ENCODE measurements at places on chromosomes 2 and 18.

DNA sequence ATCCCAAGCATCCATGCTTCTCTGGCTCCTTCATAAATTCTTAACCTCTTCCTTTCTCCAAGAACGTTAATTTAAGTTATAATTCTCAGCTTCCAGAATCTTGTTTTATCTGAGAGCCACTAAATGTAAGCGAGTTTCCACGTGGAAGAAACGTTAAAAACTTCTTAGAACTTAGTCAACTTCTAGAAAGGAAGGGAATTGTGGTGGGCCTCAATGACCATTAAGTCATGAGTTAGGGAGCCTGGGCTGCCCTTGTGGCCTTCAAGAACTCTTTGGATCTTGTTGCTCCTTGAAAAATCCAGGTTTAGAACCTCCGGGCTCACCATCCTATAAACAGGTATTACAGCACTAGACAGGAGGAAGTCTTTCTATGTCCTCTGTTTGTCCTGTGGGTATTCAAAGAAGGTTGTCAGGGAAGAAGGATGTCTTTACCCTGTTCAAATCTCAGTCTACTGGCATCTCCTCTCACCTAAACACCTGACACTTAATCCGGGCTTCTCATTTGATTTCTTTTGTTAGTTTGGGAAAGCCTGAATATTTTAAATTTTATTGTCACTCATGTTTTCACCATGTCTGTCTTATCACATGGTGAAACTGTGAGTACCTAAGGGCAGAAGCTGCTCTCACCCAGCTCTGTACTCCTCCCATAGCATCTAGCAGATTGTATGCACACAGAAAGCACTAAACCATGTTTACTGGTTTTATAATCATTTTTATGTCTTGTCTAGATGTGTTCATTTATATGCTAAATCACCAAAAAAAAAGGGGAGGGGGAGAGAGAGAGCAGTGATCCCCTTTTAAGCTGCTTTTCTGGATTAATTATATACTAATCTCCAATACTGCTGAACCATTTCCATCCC lies 6.3 kb downstream of the RND3 start:
- no peak for DNase-seq

GRCh38 chr18:38545071-38545470 lies 979.5 kb upstream of the CELF4 start:
- DNase-seq = peak; percentile 42

GRCh38 chr2:18548621-18549020 lies 11.8 kb downstream of the RDH14 start:
- DNase-seq = no peak

DNA sequence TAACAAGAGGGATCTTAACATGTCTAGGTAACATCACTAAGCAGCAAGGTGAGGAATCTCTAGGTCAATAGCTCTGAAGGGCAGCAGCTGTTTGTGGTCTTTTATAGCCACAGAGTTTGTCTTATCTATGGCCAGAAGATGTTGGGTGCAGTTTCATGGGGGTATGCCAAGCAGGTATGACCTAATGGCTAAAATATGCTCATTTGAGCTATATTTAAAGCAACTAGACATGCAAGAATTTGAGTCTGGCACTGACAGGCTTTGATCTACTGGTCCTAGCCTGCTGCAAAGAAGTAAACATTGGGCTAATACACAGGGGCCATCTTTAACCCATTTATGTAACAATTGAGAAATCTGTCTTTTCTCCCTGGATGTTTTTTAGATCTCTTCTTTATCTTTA lies 13.9 kb upstream of the UGP2 start:
- no peak for DNase-seq

DNA sequence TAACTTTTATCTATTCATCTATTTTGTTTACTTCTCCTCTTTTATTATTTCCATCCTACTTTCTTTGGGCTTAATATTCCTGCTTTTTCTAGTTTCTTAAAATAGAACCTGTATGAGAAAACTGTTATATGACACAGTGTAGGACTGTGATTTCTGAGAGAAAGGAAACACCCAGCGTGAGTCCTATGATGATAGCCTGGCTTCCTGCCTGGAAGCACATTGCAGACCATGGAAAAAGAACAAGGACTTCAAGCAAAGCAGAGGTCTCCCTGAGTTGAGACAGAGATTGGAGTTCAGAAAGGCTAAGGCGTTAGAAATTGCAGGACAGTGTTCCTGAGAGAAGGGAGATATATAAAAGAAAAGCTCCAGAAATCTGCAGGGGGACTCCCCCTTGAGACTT lies 7.8 kb downstream of the RBM44 start:
- no peak for DNase-seq

DNA sequence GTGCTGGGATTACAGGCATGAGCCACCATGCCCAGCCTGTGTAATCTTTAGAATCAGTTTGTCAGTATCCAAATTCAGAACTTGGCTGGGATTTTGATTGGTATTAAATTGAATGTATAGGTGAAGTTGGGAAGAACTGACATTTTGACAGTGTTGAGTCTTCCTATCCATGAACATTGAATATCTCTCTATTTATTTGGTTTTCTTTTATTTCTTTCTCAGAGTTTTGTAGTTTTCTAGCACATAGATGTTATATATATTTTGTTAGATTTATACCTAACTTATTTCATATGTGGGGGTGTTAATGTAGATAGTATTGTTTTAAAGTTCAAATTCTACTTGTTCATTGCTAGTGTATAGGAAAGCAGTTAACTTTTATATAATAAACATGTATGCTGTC lies 31.5 kb downstream of the CEP192 start:
- no peak for DNase-seq

GRCh38 chr2:42558827-42559226 lies 9.6 kb upstream of the MTA3 start:
- DNase-seq = no peak

GRCh38 chr2:21015281-21015645 lies 28.6 kb downstream of the APOB start:
- no peak for DNase-seq

DNA sequence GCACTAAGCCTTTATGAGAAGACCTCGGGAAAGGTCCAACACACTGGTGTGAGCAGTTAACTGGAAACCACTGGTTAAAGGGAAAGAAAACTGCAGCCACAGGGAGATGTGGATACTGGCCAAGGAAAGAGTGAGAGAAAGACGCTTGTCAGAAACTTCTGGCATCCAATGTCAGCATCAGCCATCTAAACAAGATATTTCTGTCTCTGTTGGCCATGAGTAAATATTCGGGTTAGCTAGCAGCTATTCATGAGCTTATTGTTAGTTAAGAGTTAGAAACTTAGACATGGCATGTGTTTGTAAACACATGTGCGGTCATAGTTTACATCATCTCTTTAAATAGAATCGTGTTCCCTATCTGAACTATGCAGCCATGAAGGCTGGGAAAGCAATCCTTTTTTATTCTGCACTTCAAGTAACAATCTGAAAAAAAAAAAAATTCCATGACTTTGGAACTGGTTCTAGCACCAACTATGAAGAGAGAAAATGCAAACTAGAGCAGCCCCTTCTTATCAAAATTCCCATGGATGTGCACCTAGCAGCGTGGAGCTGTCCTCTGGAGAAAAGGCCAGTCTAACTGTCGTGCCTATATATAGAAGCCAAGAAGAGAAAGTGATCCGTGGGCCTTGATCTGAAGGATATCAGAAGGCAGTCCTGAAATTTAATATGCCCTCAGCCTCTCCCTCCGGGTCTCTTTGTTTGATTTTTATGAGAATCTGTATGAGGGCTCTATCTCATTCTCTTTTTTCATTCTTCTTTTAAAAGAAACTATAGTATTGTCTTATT lies 84.0 kb upstream of the RFX8 start:
- DNase-seq = no peak
